ENCODE measurements at places on chromosomes 5 and 9. TPM values are rescaled to one million over a fixed set of nuclear protein-coding genes. Genes with fewer than 3 reads are reported as not detected.
A peak's percentile ranks its signal among the peaks of the same experiment; 100 is the strongest.

GRCh38 chr5:169412831-169413230 lies 111.9 kb upstream of the SLIT3 start:
- H3K27me3 ChIP-seq, result no peaks in the 10 kb centered on the region
- no peaks in the 10 kb centered on the region for H3K4me1 ChIP-seq
- H3K36me3 ChIP-seq, result no peaks in the 10 kb centered on the region
- H3K27ac ChIP-seq, result no peak overlapping the region

The IFNA2 gene
- not detected for total RNA-seq

The C9orf50 gene
- not detected for total RNA-seq

GRCh38 chr9:928363-929042 lies 48.0 kb upstream of the DMRT3 start:
- H3K4me1 ChIP-seq, result no peaks in the 10 kb centered on the region
- H3K36me3 ChIP-seq, result no peaks in the 10 kb centered on the region

DNA sequence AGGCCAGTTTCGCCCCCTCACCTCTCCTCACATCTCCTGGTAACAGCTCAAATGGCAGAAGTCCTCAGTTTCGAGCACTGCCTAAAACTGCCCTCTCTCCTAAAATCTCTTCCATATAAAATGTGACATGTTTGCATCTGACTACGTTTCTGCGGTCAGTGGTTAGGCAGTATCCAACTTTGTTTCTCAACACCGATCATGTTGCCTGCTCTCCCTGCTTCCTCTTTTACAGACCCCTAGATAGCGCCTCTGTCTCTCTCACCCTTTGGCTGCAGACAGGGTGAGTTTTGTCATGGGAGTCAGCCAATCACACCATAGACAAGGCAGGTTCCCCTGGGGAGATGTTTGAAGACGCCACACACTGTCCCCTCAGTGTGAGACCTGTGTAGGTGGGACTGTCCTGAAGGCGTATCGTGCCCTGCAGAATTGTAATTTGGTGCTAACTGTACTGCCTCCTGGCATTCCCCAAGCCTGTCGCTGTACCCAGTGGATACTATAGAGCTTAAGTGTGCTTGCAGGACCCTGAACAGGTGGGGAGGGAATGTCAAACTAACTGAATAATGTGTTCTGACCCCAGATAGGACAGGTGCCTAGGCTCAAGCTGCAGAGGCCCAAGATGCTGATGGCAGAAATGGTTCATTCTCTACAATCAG lies 1.1 kb downstream of the HEXB start:
- H3K27ac ChIP-seq, result peak overlapping the region; percentile 91
- H3K36me3 ChIP-seq, result peaks cover 11% of the 10 kb centered on the region
- H3K4me1 ChIP-seq, result peaks cover 7% of the 10 kb centered on the region
- H3K27me3 ChIP-seq, result no peaks in the 10 kb centered on the region

The ADGRD2 gene
- total RNA-seq, result 0.40 TPM

- no peak overlapping the region for H3K27ac ChIP-seq
- H3K4me1 ChIP-seq, result no peaks in the 10 kb centered on the region
- DNase-seq, result no peak
- H3K4me3 ChIP-seq, result no peak overlapping the region
- H3K36me3 ChIP-seq, result no peaks in the 10 kb centered on the region
Observed at GRCh38 chr5:156879665-156880285, 29.7 kb downstream of the PPP1R2B start.

The GABRG2 gene
- total RNA-seq, result not detected

DNA sequence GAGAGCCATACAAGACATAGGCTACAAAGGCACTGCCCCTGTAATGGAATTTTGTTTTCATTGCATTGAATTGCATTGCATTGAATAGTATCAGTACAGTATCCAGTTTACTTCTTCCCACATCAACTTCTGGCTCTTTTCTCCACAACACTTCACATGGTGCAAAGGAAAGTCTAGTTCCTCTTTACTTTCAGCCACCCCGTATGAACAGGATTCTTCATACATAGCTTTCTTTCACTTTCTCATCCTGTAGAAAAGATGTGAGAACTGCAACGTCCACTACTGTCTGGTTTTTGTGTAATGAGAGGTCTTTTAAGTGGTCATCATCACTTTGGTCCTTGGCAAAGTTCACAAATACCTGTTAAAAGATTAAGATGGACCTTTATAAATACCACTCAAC lies 20.2 kb downstream of the NIPSNAP3B start:
- H3K27ac ChIP-seq, result peak overlapping the region; percentile 24
- DNase-seq, result no peak
- no peaks in the 10 kb centered on the region for H3K27me3 ChIP-seq
- H3K36me3 ChIP-seq, result peaks cover 64% of the 10 kb centered on the region
- no peak overlapping the region for H3K4me3 ChIP-seq
- peaks cover 8% of the 10 kb centered on the region for H3K4me1 ChIP-seq

DNA sequence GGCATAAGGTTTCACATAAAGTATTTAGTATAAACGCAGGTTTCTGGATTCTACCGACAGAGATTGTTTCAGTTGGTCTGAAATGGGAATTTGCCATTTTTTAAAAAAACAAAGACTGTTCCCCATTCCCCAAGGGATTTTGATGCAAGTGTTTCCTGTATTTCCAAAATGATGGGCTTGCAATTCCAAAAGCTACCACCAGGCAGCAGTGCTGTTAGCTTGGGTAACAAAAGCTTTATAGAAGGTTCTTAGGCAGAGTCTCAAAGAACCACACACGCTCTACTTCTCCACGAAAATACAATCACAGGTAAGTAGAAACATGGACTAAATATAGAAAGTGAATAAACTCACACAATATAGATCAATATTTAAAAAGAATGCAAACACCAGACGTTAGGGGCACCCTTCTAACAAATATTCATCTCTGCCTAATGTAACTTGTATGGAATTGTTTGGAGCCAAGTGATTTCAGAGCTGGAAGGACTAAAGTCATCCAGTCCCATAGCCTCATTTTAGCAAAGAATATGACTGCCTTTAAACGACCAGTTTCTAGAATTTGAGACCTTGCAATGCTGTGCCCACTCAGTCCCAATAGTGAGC lies 154.3 kb downstream of the SPOCK1 start:
- H3K27ac ChIP-seq, result no peak overlapping the region
- no peaks in the 10 kb centered on the region for H3K36me3 ChIP-seq
- no peak for DNase-seq

DNA sequence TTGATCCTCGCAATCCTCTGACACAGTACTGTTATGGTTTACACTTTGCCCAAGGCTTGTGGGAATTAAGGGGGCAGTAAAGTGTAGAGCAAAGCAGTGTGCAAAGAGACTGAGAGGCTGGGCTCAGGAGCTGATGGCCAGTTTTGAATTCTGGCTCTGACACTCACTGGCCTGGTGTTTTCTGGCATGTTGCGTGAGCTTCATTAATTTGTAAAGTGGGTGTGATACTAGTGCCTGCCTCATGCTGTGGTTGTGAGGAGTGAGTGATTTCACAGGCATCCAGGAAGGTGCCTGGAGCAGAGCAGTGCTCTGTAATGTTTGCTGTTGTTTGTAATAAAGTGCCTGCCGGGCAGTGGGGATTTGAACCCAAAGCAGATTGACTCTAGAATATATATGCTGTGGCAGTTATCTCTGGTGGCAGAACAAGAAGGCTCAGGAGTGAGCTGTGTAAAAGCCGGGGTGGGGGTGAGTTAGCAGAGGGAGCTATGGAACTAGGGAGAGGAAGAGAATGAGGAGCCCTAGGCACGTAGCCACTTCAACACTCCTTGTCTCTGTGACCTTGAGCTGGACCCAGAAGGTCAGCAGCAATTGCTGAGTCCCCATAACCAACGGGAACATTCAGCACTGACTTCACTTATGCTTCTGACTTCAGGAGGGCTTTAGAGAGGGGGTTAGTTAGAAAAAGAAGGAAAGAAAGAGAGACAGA lies 108.5 kb downstream of the DOCK2 start:
- H3K4me1 ChIP-seq, result no peaks in the 10 kb centered on the region
- DNase-seq, result no peak
- no peaks in the 10 kb centered on the region for H3K27me3 ChIP-seq
- H3K36me3 ChIP-seq, result peaks cover 19% of the 10 kb centered on the region
- H3K27ac ChIP-seq, result no peak overlapping the region

- no peaks in the 10 kb centered on the region for H3K36me3 ChIP-seq
- no peak overlapping the region for H3K27ac ChIP-seq
- H3K4me1 ChIP-seq, result no peaks in the 10 kb centered on the region
- H3K27me3 ChIP-seq, result peaks cover 11% of the 10 kb centered on the region
- no peak overlapping the region for H3K4me3 ChIP-seq
Observed at GRCh38 chr9:126690431-126691051, 76.8 kb downstream of the LMX1B start.

The SPATA31D4 gene
- not detected for total RNA-seq

DNA sequence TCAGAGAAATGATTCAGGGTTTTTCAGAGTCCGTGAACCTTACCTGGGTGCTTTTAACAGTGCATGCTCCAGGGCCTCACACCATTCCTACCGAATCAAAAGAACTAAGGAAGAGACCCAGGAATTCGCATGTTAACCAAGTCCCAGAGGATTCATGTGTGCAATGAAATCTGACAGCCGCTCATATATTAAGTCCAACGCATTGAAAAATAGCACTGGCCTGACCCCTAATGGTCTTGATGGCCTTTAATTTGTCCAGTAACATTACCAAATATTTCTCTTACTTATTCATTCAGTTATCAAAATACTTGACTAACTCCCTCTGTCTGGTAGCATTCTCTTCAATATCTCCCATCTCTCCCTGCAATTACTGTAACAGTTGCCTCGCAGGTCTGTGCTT lies 55.0 kb upstream of the MARCHF11 start:
- no peaks in the 10 kb centered on the region for H3K4me1 ChIP-seq
- DNase-seq, result no peak
- H3K27ac ChIP-seq, result no peak overlapping the region
- no peak overlapping the region for H3K4me3 ChIP-seq

DNA sequence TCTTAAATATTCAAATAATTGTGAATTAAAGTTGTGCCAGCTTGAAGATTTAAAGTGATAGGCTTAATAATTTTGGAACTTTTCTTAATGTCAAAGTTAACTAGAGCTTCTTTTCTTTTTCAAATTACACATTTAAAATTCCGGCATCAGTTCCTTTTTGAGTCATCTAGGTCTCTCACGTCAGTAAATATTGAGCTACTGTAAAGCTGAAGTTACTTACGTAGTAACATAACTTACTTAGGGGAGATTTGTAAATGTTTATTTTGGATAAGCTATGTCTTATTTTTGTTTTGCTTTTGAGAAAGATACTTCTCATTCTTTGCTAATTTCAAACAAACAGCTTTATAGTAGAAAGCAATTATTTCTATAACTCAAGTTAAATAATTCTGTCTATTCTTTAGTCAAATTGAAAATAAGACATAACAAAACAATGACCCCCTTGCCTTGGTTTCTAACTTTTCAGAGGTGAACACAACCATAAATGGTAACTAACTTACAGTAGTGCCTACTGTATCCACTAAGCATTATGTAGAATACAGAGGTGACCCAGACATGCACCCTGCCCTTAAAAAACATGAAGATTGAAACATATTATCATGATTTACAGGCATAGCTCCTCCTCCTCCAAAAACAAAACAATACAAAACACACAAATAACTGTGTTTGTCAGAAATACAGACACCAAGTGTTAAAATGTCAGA lies 29.8 kb downstream of the CD274 start:
- H3K27me3 ChIP-seq, result no peaks in the 10 kb centered on the region
- H3K4me3 ChIP-seq, result no peak overlapping the region
- no peak overlapping the region for H3K27ac ChIP-seq
- no peak for DNase-seq

- H3K36me3 ChIP-seq, result no peaks in the 10 kb centered on the region
- peak; percentile 68 for DNase-seq
- peak overlapping the region; percentile 81 for H3K27ac ChIP-seq
- peak overlapping the region; percentile 16 for H3K4me3 ChIP-seq
- peaks cover 3% of the 10 kb centered on the region for H3K4me1 ChIP-seq
Observed at GRCh38 chr5:173228639-173229381, 6.2 kb downstream of the NKX2-5 start.

- H3K36me3 ChIP-seq, result no peaks in the 10 kb centered on the region
- H3K4me1 ChIP-seq, result no peaks in the 10 kb centered on the region
- H3K4me3 ChIP-seq, result no peak overlapping the region
- H3K27ac ChIP-seq, result no peak overlapping the region
- no peak for DNase-seq
Observed at GRCh38 chr9:105432247-105432842, 15.5 kb upstream of the FSD1L start.

The ELOVL7 gene
- total RNA-seq, result 3.1 TPM

DNA sequence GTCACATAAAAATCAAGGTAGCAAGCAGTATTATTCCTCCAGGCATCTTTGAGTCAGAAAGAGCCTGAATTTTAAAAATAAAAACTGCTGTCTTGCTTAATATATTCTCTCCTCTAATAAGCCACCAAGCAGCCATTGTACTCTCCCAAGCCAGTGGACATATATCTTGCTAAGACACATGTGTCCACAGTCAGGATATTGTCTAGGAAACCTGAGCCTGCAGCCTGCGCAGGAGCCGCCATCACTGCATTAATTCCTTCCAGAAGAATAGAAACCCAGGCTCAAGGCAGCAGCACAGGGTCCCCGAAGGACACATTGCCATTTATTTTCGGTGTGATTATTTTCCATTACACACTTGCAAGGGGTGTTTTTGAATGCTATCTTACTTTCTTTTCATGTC lies 345.3 kb downstream of the ARHGEF28 start:
- H3K4me3 ChIP-seq, result no peak overlapping the region
- H3K27ac ChIP-seq, result no peak overlapping the region
- H3K4me1 ChIP-seq, result no peaks in the 10 kb centered on the region
- H3K27me3 ChIP-seq, result no peaks in the 10 kb centered on the region

GRCh38 chr5:57382655-57383054 lies 100.0 kb downstream of the ACTBL2 start:
- no peaks in the 10 kb centered on the region for H3K27me3 ChIP-seq
- no peaks in the 10 kb centered on the region for H3K4me1 ChIP-seq
- H3K4me3 ChIP-seq, result no peak overlapping the region
- no peak for DNase-seq
